Ureter (tissue), 1 donor: ENCODE measurements at places on chromosomes 16 and 17. TPM values are rescaled to one million over a fixed set of nuclear protein-coding genes. Genes with fewer than 3 reads are reported as not detected.

GRCh38 chr16:856101-856500 is 55.6 kb upstream of the GNG13 start:
- DNase-seq, result no peak

- no peak for DNase-seq
Observed at GRCh38 chr17:2042390-2042847, 597 bp downstream of the OVCA2 start.

- DNase-seq, result no peak
Observed at GRCh38 chr16:58196898-58197313, 1.0 kb downstream of the CSNK2A2 start.

DNA sequence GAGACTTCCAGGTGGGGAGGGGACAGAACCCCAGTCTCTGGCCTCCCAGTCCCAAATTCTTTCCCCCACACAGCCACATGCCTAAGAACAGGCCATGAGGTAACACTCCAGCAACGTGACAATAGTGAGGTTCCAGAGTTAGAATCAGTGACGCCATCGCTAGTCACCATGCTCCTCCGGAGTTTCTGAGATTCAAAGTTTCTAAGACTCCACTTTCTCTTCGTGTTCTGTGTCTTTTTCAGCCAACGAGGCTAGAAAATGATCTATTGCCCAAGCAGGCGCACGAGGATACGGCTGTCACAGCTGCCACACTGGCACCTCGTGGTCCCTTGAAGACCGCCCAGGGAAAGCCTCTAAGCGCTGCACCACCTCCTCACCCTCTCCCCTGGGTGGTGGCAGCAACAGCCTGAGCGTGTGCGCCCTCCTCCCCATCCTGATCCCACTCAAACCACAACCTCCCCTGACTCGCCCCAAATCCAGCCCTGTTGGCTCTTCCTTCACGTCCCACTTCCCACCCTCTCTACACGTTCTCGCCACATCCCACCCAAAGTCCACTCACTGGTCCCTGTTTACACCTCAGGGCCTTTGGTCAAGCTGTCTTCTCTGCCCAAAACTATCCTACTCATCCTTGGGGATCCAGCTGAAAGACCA is 1.0 kb downstream of the MCRIP1 start:
- no peak for DNase-seq

- DNase-seq, result no peak
Observed at GRCh38 chr16:84175350-84176081, 11.3 kb downstream of the TAF1C start.

GRCh38 chr17:27540318-27541101 is 84.3 kb downstream of the KSR1 start:
- peak; percentile 90 for DNase-seq

- no peak for DNase-seq
Observed at GRCh38 chr17:62193249-62193648, 128.2 kb upstream of the MED13 start.

DNA sequence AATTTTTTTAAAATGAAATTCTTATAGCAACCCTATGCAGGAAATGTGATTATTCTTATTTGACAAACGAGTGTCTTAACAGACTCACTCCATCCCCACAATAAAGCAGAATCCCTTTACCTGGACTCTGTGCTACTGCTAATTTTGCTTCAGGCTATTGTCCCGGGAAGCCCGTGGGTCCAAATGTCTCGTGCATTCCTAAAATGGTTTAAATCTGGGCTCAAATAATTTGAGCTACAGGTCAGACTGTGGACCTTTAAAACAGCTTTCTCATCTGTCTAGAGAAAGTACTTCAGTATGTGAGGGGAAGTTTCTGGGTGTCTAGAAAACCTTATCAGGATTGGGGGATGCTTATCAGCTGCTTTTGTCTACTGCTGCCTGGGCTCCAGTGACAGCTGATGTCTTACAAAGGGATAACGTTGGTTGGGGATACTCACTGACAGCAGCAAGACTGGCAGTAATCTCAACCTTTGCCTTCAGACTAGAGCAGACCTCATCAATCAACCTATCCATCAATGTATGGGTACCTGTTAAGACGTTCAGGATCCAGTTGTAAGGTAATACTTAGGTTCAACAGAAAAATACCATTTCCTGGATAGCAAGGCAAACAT is 197.9 kb upstream of the CDH11 start:
- no peak for DNase-seq

- no peak for DNase-seq
Observed at GRCh38 chr17:52885882-52886281, 727.4 kb upstream of the CA10 start.

DNA sequence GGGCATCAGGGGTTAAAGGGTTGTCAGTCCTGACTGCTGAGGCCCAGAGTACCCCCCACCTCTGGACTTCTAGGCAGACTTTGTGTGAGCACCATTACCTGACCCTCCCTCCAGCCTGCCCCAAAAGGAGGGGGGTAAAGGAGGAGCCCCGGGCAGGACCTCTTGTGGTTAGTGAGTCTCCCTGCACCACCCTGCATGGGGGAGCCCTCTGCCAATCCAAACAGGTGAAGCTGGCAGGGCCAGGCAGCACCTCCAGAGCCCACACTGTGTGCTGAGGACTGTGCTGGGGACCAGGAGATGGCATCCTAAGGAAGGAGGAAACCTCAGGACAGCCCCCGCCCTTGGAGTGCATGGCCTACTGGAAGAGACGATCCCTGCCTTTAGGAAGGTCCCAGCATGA is 2.6 kb upstream of the KRT14 start:
- DNase-seq, result no peak

The HERPUD1 gene
- total RNA-seq, result 171 TPM

The GPR139 gene
- total RNA-seq, result not detected

The TBC1D3K gene
- not detected for total RNA-seq

The IGFALS gene
- not detected for total RNA-seq

The ADGRG3 gene
- total RNA-seq, result 2.2 TPM

The WFIKKN2 gene
- total RNA-seq, result 0.21 TPM

The LLGL2 gene
- total RNA-seq, result 94.0 TPM
